ENCODE measurements at places on chromosomes 7 and 10.

- DNase-seq = no peak
Observed at GRCh38 chr10:17782921-17783665, 26.1 kb upstream of the MRC1 start.

DNA sequence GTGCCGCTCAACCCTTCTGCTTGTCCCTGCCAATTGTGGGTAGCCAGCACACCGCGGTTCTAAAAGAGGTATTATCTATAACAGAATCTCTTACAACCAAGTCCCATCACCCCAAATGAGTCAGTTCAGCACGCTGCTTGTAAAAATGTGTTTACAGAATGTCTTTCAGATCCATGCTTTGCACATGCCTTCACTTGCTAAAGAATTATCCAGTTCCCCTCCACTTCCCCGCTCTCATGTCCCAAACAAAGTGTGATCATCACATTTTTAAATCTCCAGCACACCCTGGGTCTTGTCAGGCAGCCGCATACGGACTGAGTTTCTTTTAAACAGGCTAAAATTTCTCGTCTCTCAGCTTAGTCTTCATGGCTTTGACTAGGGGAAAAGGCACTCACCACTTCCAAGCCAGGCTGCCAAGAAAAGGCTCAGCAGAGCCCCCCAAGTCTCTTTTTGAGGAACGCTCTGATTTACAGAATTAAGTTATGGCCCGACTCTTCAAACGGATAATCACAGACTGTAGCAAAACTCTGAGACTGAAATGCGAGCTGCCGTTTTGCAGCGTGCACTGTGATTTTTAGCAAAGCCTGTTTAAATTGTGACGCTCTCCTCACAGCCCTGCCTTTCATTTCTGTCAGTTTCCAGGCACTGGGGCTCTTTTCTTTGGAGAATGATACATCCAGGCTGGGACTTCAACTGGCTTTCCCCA, 29.8 kb upstream of the FGFR2 start:
- no peak for DNase-seq

DNA sequence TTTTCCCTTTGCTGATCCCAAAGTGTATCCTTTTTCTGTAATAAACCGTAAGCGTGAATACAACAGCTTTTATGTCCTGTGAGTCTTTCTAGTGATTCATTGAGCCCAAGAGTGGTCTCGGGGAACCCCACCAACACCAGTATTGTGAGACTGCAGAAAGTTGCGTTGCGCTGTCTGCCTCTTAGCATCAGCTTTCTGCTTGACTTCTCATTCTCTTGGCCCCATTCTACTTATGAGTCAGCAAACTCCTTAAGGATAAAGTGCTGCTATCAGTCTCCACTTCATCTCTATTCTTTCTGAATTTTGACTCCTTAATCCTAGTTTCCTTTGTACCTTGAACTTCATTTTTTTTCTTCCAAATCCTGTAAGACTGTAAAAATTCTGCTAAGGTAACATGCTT, 184.3 kb upstream of the MBL2 start:
- no peak for DNase-seq

DNA sequence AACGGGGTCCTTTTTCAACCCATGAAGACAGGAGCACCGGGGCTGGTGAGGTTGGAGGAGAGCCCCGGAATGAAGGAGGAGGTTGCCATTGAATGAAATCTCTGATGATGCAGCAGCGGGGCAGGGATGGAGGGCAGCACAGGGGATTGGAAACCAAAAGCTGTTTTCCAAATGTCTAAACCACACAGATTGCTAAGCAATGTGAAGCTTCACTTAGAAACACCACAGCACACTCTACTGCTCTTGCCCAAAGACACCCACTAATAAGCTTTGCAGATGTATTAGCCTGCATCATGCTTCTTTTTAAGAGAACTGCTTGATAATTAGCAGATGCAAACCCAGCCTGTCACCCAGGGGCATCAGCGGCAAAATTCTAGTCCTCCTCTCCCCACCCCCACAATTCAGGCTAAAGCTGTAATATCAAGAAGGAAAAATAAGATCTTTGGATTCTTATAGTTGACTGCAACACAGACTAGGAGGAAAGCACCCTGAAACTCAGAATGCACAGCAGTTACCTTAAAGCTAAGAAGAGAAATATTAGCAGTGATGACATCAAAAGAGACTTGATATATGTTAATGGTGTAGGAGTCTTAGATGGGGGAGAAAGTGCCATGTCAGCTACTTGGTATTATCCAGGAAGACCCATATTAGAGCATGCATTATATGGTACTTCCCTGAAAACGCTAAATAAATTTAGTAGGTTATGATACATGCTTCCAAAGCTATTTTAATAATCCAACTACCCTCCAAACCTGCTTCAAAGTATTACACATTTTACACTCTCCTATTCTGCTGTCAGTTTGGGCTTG, 666.7 kb downstream of the KCNMA1 start:
- no peak for DNase-seq

GRCh38 chr7:154566877-154567276, 436.0 kb downstream of the PAXIP1 start:
- DNase-seq = no peak

DNA sequence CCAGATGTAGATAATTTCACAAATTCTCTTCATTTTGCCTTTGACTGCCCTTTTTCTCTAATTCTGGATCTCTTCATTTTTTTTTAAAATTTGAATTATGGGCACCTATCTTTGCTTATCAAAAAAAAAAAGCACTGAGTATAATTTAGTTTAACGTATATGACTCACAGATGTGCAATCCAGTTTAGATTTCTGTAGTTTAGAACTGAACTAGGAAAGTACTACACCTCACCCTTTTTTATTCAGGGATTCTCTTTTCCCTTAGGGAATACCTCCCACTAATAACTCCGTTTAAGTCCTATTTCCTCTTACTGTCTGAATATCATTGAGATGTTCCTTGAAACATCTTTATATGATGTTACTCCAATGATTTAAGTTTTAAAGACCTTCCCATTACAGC, 665.0 kb downstream of the MAGI2 start:
- DNase-seq = no peak

DNA sequence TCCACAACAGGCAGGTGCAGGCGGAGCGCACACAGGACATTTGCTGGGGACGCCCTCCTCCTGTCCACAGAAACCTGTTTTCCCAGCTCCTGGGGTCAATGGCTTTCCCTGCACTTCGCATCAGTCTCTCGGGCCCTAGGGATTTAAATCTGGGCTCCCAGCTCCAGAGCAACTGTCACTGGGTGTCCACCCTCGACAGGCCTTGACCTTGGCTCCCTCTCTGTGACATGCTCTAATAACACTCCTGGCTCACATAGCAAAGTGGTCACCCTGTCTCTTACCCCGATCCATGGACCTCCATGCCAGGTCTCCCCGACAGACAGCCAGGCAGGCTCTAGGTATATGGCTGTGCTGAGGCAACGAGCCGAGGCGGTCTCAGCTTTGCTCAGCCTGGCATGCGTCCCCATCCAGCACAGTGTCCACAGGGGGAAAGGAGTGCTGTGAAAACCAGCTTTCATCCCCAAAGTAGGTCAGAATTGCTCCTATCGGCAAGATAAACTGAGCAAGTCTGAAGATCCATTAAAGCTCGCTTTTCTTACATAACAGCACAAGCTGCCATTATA, 195.6 kb downstream of the TNS3 start:
- no peak for DNase-seq

DNA sequence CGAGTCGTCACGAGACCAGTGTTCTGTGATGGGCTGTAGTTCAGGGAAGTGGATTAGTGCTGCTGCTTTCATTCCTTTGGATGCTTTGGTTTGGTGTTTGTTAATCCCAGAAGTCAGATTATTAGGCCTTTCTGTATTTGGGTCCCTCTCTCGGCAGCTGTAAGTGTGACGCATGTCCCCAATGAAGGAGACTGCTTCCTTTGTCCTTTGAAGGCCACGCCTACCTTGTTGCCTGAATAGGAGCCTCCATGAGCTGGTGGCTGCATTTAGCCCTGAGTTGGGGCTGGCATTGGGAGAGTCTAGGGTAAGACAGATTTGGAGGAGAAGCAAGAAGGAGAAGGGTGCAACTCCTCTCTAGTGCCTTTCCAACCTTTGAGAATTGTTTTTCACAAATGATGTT, 34.5 kb downstream of the DOCK1 start:
- DNase-seq = no peak

GRCh38 chr7:134920026-134920753, 66.1 kb upstream of the AGBL3 start:
- no peak for DNase-seq

DNA sequence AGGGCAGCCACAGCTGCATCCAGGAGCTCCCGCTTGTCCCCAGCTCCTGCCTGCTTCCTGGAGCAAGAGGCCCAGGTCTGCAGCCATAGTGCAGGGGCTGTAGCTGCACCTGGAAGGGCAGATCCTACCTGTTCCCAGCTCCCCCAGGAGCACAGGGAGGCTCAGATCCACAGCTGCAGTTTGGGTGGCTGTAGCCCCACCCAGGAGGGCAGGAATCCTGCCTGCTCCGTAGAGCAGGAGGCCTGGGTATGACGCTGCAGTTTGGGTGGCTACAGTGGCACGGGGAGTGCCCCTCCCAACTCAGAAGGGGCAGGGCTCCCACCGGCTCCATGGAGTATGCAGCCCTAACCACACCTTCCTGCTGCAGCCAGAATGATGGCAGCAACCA, 26.7 kb upstream of the CDCA7L start:
- DNase-seq = no peak

DNA sequence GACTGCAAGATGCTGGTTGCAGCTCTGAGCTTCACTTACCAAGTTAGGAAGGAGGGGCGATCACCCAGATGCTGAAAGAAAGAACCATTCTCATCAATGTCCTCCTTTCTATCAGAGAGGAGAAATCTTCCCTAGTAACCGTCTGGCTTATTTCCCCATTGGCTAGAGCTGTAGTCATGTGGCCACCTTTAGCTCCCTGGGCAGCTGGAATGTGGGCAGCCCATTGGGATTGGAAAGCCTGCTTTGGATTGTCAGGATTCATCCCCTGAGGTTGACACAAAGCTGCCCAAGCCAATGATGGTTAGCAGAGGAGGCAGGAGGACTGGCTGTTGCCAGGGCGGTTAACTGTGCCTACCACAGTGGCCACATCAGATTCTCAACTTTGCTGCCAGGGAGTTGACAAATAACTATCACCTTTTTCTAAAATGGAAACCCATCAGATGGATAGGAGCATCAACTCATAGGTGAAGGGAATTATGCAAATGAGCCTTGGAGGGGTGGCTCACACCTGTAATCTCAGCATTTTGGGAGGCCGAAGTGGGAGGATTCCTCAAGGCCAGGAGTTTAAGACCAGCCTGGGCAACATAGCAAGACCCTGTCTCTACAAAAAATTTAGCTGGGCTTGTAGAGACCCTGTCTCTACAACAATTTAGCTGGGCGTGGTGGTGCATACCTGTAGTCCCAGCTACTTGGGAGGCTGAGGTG, 206.4 kb upstream of the GALNT17 start:
- no peak for DNase-seq

- no peak for DNase-seq
Observed at GRCh38 chr7:38744746-38745145, 113.6 kb upstream of the AMPH start.

- no peak for DNase-seq
Observed at GRCh38 chr7:2134740-2135139, 98.0 kb downstream of the MAD1L1 start.

GRCh38 chr7:44368455-44368854, 43.1 kb upstream of the CAMK2B start:
- no peak for DNase-seq

- peak; percentile 85 for DNase-seq
Observed at GRCh38 chr10:22252801-22253579, 35.2 kb upstream of the EBLN1 start.

- DNase-seq = no peak
Observed at GRCh38 chr10:62024026-62024701, 122.7 kb downstream of the ARID5B start.

DNA sequence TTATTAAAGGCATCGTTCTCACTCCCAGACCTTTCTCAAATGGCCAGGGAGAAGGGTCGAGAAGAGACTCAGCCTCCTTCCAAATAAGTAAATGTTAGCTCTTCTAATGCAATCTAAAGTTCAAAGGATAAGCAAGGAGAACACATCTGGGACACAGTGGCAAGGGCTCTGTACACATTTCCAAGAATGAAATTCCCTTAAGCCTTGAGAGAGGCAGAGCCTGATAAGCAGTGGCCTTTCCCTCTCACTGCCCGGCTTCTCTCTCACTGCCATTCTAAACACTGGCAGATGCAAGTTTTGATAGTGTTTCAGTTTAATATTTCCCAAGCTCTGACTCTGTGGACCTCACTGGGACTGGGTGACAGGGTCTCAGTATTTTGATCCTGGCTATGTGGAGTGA, 35.1 kb upstream of the EXOC4 start:
- DNase-seq = no peak
